ENCODE measurements at places on chromosomes 16 and 17.

DNA sequence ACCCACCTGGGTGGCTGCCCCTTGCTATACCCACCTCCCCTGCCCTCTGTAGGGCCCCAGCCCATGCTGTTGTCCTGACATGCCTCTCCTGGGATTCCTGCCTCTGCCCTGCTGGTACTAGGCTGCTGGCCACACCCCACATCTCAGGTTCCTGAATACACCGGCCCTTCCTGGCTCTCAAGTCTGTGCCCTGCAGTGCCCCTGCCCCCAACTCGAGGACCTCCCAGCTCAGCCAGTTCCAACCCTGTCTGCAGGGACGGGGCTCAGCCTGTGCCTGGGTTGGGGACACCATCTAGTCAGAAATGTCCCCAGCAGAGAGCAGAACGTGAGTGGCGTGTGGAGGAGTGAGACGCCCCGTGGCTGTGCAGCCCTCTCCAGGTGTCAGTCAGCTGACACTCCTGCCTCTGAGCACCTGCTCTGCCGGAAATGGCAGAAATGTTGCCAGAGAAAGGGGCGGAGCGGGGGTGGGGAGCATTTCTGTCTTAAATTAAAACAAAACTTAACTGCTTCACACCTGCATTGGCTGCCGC lies 28.7 kb downstream of the ACSF3 start:
- H3K27me3 ChIP-seq: no peaks in the 10 kb centered on the region
- peaks cover 25% of the 10 kb centered on the region for H3K36me3 ChIP-seq
- peak; percentile 47 for DNase-seq
- H3K27ac ChIP-seq: peak overlapping the region; percentile 44
- H3K4me1 ChIP-seq: peaks cover 15% of the 10 kb centered on the region

- no peaks in the 10 kb centered on the region for H3K4me1 ChIP-seq
- no peak overlapping the region for H3K27ac ChIP-seq
- H3K27me3 ChIP-seq: no peaks in the 10 kb centered on the region
- no peaks in the 10 kb centered on the region for H3K36me3 ChIP-seq
Measured at GRCh38 chr17:80632046-80632581, 87.5 kb downstream of the RPTOR start.

DNA sequence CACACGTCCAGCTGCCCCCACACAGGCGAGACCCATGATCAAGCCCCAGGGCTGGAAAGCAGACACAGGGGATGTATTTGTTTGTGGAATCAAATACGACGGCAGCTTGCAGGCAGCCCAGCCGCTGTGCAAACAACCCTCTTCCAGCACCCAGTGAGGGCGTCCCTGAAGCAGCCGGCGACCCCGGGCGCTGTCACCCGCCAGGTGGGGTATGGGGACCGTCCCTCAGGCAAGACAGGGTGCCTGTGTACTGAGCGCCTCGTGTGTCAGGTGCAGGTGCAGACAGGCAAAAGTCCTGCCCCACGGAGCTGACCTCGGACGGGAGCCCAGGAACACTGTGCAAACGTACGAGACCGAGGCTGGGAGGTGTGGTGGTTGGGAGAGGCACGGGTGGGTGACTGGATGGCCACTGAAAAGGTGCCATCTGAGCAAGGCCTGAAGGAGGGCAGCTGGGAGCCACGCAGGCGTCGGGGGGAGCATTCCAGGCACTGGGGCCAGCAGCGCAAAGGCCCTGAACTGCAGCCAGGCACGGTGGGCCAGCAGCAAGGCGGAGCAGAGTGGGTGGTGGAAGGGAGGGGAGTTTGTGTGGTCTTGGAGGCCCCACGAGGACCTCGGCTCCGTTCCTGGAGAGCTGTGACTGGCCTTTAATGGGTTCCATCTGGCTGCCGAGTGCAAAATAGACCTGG lies 48.5 kb downstream of the CBFA2T3 start:
- H3K4me1 ChIP-seq: no peaks in the 10 kb centered on the region
- H3K27me3 ChIP-seq: no peaks in the 10 kb centered on the region
- no peaks in the 10 kb centered on the region for H3K36me3 ChIP-seq
- no peak overlapping the region for H3K4me3 ChIP-seq

DNA sequence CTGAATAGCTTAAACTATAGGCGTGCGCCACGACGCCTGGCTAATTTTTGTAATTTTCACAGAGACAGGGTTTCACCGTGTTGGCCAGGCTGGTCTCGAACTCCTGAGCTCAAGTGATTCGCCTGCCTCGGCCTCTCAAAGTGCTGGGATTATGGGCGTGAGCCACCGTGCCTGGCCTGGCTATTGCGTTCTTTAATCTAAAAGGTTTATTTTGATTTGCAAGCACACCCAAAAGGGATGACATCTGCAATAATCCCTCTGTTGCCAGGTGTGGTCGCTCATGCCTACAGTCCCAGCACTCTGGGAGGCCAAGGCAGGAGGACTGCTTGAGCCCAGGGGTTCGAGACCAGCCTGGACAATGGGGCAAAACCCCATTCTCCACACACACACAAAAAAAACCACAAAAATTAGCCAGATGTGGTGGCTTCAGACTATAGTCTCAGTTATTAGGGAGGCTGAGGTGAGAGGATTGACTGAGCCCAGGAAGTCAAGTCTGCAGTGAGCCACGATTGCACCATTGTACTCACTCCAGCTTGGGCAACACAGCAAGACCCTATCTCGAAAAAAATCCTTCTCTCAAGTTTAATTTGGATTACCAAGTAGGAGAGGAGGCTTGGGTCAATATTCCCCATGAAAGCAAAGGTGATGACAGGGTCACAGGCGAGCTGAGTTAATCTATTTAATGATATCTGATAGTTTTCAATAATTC lies 144.1 kb downstream of the PARN start:
- peaks cover 18% of the 10 kb centered on the region for H3K36me3 ChIP-seq
- H3K27ac ChIP-seq: no peak overlapping the region
- DNase-seq: no peak
- H3K4me1 ChIP-seq: peaks cover 8% of the 10 kb centered on the region

DNA sequence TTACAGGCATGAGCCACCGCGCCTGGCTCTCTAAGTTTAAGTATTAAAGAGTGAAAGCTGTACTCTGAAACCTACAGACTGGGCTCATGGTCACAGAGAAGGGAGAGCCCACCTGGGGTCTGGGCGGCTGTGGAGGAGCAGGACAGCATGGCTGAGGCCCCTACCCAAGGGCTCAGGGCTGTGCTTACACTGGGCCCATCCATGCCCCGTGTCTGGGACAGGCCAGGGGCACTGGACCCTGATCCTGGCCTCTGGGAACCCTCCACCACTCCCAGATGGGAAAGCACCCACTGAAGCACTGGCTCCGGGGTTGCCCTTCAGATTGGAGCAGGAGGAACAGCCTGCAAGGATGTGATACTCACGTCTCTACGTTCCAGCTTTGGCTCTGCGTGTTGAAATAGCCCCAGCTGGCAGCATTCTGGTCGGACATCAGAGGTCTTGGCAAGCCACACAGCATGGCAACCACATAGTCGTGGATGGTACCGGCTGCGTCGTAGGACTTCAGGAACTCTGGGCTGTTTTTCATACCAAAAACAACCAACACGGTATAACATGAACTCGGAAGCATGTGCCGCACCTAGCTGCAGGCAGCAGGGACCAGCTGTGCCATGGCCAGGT lies 13.0 kb downstream of the SHPK start:
- no peaks in the 10 kb centered on the region for H3K4me1 ChIP-seq
- peaks cover 26% of the 10 kb centered on the region for H3K36me3 ChIP-seq
- H3K4me3 ChIP-seq: no peak overlapping the region

GRCh38 chr16:67457611-67458010 lies 23.3 kb downstream of the ATP6V0D1 start:
- H3K4me3 ChIP-seq: no peak overlapping the region
- no peak overlapping the region for H3K27ac ChIP-seq
- H3K36me3 ChIP-seq: peaks cover 36% of the 10 kb centered on the region
- no peaks in the 10 kb centered on the region for H3K27me3 ChIP-seq

GRCh38 chr16:66443269-66443652 lies 16.2 kb downstream of the BEAN1 start:
- no peaks in the 10 kb centered on the region for H3K27me3 ChIP-seq
- no peak for DNase-seq
- no peak overlapping the region for H3K27ac ChIP-seq
- H3K4me3 ChIP-seq: no peak overlapping the region

- no peak overlapping the region for H3K4me3 ChIP-seq
- H3K27me3 ChIP-seq: no peaks in the 10 kb centered on the region
- no peak for DNase-seq
Measured at GRCh38 chr17:55437159-55437605, 15.5 kb upstream of the MMD start.

DNA sequence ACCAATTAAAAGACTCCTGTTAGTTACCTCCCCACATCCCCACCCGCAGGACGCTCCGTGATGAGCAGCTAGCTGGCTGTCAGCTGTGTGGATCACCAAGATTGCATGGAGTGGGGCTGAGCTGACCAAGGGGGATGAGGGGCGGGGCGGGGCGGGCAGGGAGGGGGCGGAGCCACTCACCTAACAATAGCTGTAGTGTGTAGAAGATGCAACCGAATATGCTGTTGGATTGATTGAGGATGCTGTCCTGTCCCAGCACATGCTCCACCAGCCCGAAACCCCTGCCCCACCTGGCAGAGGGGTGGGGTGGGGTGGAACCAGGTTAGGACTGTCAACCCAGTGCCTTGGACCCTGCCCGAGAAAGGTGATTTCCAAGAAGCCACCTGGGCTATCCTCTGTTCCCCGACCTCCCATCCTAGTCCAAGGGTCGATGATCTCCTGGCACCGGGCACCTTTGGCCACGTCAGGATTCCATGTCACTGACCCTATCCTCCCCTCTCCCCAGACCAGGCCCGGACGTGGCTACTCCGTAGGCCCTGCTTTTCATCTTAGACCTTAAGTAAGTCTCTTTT lies 1.4 kb downstream of the VKORC1 start:
- H3K4me3 ChIP-seq: no peak overlapping the region
- no peak for DNase-seq
- H3K4me1 ChIP-seq: peaks cover 8% of the 10 kb centered on the region
- H3K36me3 ChIP-seq: peaks cover 16% of the 10 kb centered on the region
- no peaks in the 10 kb centered on the region for H3K27me3 ChIP-seq
- no peak overlapping the region for H3K27ac ChIP-seq

GRCh38 chr17:3772764-3773163 lies 28.2 kb downstream of the ITGAE start:
- no peak for DNase-seq
- peaks cover 2% of the 10 kb centered on the region for H3K4me1 ChIP-seq
- no peak overlapping the region for H3K27ac ChIP-seq
- no peak overlapping the region for H3K4me3 ChIP-seq
- H3K36me3 ChIP-seq: no peaks in the 10 kb centered on the region
- no peaks in the 10 kb centered on the region for H3K27me3 ChIP-seq

DNA sequence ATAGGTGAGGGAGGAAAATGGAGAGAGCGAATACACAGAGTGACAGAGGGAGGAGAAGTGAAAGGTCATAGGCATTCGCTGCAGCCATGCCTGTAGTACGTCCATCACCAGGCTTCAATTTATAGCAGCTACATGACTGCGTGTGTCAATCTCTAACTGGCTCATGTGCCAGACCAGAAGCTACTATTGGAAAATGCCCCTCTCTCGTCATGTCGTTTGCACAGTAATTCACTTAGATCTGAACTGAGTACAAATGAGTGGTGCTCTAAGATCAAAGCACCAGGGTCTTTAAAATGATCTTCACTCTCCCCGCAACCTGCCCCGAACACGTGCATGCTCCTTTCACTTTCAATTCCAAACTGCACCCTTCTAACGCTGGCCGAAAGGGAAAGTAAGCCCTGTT lies 51.3 kb downstream of the ADCY9 start:
- H3K36me3 ChIP-seq: no peaks in the 10 kb centered on the region
- H3K27me3 ChIP-seq: no peaks in the 10 kb centered on the region
- peak overlapping the region; percentile 43 for H3K4me3 ChIP-seq
- no peak for DNase-seq
- peaks cover 8% of the 10 kb centered on the region for H3K4me1 ChIP-seq

DNA sequence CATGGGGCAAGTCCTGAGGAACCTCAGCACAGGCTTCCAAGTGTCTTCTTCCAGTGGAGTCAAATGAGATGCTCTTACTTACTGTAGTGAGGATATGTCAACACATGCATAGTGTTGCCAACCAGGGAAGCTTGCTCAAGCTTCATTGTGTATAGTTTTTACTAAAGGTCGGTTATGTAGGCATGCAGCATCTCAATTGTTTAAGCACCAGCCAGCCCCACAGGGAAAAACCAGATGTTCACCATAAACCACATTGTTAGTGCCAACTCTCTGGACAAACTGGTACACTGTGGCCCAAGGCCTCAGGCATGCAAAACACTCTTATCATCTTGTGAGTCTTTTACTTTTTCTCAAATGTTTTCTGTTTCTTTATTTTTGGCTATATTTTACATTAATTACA lies 152.1 kb downstream of the PHKB start:
- H3K27ac ChIP-seq: no peak overlapping the region
- no peak for DNase-seq
- no peaks in the 10 kb centered on the region for H3K27me3 ChIP-seq
- H3K4me1 ChIP-seq: no peaks in the 10 kb centered on the region

GRCh38 chr16:2955779-2956578 lies 8.1 kb upstream of the KREMEN2 start:
- H3K4me3 ChIP-seq: no peak overlapping the region
- H3K27me3 ChIP-seq: peaks cover 8% of the 10 kb centered on the region
- no peak for DNase-seq

DNA sequence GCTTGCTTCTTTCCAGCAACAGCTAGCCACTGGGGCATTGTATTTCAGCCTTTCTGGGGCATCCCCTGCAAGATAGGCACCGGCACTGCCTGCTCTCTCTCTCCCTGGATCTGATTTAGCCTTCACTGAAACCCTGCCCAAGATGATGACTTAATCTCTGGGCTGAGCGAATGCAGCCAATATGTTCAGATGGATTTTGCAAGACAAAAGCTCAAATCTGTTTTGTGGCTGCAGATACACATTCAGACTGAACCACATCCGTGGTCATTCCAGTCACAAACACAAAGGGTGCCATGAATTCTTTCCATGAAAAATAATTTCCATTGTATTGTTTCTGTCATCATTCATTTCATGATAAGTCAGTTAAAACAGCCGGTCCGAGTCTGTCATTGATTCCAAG lies 24.2 kb downstream of the SOST start:
- H3K27me3 ChIP-seq: no peaks in the 10 kb centered on the region
- H3K4me1 ChIP-seq: no peaks in the 10 kb centered on the region
- no peaks in the 10 kb centered on the region for H3K36me3 ChIP-seq

- H3K4me3 ChIP-seq: peak overlapping the region; percentile 60
- H3K36me3 ChIP-seq: no peaks in the 10 kb centered on the region
- peaks cover 24% of the 10 kb centered on the region for H3K4me1 ChIP-seq
- peak overlapping the region; percentile 32 for H3K27ac ChIP-seq
- no peak for DNase-seq
Measured at GRCh38 chr17:79991924-79992648, 43.6 kb downstream of the TBC1D16 start.

GRCh38 chr17:60153606-60154390 lies 4.0 kb downstream of the CA4 start:
- no peak for DNase-seq
- H3K36me3 ChIP-seq: no peaks in the 10 kb centered on the region
- H3K27me3 ChIP-seq: peaks cover 28% of the 10 kb centered on the region
- H3K27ac ChIP-seq: no peak overlapping the region
- peaks cover 15% of the 10 kb centered on the region for H3K4me1 ChIP-seq
- H3K4me3 ChIP-seq: no peak overlapping the region

DNA sequence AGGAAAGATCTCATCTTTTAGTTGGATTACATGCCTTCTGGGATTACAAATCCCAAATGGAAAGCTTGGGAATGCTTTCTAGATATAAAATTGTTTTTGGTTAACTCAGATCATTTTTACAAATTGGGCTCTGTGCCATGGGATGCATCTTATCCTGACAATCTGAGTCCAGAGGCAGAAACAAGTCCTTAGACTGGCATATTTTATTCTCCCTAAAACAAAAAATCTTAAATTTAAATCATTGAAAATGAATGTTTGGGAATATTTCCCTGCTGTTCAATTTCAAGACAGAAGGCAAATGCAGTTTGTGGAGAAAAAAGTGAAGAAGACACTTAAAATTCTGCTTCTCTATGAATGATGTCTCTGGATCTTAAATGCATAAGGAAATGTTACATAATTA lies 456.6 kb upstream of the GOT2 start:
- H3K4me1 ChIP-seq: no peaks in the 10 kb centered on the region
- H3K4me3 ChIP-seq: no peak overlapping the region
- H3K27ac ChIP-seq: no peak overlapping the region
- no peak for DNase-seq
- H3K36me3 ChIP-seq: no peaks in the 10 kb centered on the region
- no peaks in the 10 kb centered on the region for H3K27me3 ChIP-seq
